ENCODE measurements at places on chromosomes 4 and X.

DNA sequence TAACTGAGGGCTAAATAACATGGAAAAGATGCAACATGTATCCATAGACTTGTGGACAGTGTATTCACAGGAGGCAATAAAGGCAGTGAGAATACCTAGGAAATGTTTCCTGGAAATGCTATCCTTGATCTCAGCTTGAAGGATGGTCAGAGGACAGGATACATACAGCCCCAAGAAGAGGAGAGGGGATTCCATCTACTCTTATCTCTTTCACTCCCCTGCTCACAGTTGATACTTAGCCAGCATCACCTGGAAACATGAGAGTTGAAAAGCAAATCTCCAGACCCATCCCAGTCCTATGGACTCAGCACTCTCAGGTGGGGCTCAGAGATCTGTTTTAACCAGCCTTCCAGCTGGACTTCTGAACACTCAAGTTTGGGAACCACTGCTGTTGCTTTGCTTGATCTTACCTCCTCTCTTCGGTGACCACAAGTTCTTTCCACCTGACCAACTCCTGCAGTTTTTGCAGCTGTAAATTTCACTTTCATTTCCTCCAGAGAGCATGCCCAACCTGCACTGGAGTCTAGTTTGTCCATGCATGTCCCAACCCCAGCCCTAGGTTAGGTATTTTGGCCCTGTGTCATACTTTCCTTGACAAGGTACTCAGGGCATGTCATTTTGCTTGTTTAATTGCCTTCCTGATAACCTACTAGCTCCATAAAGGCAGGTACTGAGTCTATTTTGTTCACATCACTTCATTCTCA lies 10.4 kb downstream of the RELL1 start:
- no peak for DNase-seq

GRCh38 chr4:119113033-119113655 lies 22.5 kb upstream of the MYOZ2 start:
- DNase-seq = no peak

DNA sequence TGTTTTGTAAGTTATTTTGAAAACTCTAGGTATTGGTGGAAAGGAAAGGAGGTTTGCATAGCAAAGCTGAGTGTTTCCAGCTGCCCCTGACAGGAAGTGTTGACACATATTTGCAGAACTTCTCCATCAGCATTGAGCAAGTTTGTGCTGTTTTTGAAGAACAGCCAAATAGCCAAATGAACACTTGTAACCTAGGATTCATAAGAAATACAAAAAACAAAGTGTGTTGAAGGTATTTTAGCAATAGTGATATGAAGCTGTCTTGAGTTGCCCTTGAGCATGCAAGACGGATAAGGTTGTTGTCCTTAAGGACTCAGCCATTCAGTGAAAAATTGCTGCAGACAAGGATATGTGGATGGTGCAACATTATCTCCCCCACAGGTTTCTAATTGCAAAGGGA lies 68.3 kb upstream of the PGM2 start:
- no peak for DNase-seq

DNA sequence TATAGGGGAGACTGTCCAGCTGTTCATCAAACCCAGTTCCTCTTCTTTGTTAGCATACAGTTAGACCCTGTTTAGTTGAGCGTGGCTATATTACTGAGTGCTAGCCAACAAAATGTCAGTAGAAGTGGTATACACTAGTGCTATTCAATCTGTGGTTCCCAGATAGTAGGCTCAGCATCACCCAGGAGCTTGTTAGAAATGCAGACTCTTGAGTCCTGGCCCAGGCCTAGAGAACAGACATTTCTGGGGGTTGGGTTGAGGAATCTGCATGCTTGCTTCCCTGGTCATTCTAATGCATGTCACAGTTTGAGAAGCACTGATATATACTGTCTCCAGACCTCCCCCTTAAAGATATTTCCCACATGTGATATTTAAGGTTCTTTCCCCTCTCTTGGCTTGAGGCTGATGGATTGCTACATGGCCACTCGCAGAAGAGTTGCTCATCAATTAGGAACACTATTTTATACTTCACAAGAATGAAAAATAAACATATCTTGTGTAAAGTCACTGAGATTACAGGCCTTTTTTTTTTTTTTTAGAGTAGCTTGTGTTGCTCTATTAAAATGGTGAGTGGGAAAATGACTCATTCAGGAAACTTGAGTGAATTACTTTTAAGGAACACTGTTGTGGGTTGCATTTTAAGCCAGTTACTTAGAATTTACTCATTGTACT lies 289.0 kb downstream of the STIM2 start:
- DNase-seq = no peak

GRCh38 chr4:24067367-24068193 lies 177.7 kb upstream of the PPARGC1A start:
- no peak for DNase-seq

GRCh38 chrX:77450415-77450814 lies 3.2 kb downstream of the FGF16 start:
- DNase-seq = no peak

GRCh38 chrX:117854806-117855205 lies 261.8 kb downstream of the KLHL13 start:
- DNase-seq = no peak

DNA sequence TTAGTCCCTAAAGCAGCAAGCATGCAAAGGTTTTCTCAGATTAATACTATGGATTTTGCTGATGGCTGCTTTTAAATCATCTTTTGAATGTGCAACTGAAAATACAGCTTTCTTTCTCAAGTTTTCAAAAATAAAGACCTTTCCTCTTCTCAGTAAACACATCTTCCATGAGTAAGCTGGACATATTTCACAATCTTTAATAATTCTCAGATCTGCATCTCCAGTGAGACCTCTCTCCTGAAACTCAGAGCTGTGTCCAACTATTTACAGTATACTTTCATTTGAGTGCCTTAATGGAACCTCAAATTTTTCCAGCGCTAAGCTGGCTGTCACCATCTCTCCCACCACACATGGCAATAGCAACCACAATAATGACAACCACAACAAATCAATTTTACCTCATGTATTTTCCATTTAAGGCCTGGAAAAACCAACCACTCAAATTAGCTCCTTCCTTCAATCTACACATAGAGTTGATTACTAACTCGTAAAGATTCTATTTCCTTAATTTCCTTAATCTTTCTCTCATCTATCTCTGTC lies 192.4 kb upstream of the RPL34 start:
- no peak for DNase-seq

GRCh38 chr4:112315446-112315845 lies 18.3 kb downstream of the ALPK1 start:
- DNase-seq = no peak

- DNase-seq = no peak
These were observed 109.9 kb upstream of the SMIM10 start for GRCh38 chrX:134880866-134881265.

- DNase-seq = no peak
These were observed 55.1 kb downstream of the SH3RF1 start for GRCh38 chr4:169215656-169216055.

GRCh38 chr4:145540235-145540634 lies 58.6 kb downstream of the SMAD1 start:
- DNase-seq = no peak

DNA sequence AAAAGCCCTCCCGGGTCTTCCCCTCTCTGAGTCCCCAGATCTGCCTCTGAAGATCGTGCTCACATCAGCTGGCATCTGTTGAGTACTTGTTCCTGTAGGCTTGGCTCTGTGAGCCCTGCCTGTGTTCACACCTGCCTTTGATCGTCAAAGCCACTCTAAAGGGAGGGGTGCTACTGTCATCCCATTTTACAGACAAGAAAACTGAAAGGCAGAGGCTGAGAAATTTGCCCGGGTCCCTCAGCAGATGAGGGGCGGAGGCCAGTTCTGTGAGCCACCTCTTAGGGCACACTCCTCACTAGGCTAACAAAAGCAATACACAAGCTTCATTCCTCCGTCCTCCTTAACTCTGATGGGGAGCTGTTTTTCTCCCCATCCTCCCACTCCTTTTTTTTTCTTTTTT lies 655 bp downstream of the CYTL1 start:
- no peak for DNase-seq

- DNase-seq = no peak
These were observed 166.6 kb upstream of the GLRA2 start for GRCh38 chrX:14362721-14363120.

- no peak for DNase-seq
These were observed 319.7 kb downstream of the PCDH18 start for GRCh38 chr4:137212601-137213000.

DNA sequence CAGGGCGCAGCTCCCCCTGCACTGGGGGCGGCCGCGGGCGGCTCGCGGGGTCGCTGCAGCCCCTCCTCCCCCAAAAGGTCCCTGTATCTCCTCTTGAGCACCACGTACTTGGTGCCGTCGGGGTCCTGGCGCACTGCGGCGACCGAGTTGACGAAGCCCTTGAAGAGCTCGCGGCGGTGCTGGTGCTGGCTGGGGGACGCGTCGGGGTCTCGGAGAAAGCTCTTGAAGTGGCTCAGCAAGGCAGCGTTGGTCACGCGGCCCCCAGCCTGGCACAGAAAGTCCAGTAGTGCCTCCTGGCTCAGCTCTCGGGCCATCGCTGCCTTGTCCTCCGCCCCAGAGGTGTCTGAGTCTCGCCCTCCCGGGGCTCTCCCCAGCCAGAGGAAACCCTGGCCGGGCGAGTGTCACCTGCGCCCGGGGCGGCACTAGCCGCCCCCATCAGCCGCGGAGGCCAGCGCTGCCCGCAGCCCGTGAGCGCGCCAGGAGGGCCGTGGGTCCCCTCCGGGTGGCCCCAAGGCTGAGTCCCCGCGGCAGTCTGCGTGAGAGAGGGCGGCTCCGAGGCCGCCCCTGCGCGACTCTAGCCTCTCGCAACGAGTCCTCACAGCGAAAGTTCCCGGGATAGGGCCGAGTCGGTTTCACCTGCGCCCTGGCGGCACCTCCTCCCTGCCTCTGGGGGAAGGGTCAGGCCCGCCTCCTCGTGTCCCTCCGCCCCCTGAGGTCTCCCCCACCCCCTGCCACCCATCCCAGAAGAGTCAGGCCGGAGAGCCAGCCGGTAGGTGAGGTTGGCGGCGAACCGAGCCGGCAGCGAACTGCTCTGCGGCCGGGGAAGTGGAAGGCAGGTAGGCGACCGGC lies at the start of gene SOWAHB:
SOWAHB (minus strand) TSS at position 609 of the 849 bp plus-strand sequence; CDS start at position 314, 295 bp downstream.
- peak; percentile 42 for DNase-seq

- no peak for DNase-seq
These were observed 364.6 kb upstream of the NOCT start for GRCh38 chr4:138650929-138651448.

DNA sequence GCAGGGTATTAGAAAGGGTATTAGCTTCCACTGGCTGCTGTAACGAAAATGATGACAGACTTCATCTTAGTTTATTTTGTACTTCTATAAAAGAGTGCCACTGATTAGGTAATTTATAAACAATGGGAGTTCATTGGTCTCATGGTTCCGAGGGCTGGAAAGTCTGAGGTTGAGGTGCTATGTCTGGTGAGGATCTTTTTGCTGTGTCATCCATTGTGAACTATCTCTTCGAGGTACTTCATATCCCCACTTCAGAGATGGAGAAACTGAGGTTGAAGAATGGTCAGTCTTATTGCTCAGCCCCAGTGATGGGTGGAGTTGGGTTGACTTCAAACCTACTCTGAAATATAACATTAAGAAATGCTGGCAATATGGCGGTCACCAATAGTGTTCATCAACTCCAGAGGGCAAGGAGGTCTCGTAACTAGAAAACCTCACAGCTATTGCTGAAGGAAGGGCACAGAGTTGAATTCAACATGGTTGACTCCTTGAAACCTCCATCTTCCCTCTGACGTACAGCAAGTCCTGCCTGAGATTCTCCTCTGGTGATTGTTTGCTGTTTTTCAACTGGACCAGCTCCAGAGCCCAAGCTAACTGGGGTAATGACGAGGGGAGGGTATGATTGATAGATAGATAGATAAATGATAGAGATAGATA lies 53.6 kb upstream of the SHOX start:
- DNase-seq = no peak

DNA sequence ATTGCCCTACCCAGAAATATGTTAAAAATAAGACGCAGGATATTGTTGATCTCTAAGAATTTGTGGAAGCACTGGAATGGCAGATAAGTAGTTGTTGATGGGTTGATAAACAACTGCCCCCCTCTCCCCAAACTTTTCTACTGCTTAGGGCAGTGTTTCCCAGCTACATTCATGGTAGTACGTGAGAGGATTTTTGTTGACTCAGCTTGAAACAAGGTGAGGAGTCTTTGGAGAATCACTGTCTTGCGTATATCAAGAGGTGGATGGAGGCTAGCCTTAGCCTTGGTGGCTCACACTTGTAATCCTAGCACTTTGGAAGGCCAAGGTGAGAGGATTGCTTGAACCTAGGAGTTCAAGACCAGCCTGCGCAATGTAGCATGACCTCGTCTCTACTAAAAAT lies 5.7 kb downstream of the ENOPH1 start:
- DNase-seq = no peak

- DNase-seq = no peak
These were observed 6.9 kb upstream of the CTSO start for GRCh38 chr4:155960522-155960921.

- no peak for DNase-seq
These were observed 45.4 kb upstream of the PDLIM3 start for GRCh38 chr4:185580699-185581098.

DNA sequence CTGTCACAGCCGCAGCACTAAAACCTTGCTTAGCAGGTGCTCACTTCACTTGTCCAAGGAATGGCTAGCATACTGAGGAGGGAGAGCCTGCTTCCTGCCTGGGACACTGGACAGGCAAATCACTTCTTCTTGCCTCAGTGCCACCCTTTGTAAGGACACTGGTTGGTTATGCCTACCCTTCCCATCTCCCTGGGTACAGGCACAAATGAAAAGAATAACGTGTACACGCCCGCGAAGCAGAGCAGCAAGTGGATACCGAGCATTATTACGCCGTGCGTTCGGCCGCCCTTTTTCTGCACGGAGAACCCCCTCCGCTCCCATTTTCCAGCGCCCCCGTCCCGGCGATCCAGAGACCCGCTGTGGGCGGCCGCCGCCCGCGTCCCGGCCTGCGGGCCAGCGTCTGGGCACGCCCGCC lies 338 bp upstream of the KLHL2 start:
- DNase-seq = no peak

DNA sequence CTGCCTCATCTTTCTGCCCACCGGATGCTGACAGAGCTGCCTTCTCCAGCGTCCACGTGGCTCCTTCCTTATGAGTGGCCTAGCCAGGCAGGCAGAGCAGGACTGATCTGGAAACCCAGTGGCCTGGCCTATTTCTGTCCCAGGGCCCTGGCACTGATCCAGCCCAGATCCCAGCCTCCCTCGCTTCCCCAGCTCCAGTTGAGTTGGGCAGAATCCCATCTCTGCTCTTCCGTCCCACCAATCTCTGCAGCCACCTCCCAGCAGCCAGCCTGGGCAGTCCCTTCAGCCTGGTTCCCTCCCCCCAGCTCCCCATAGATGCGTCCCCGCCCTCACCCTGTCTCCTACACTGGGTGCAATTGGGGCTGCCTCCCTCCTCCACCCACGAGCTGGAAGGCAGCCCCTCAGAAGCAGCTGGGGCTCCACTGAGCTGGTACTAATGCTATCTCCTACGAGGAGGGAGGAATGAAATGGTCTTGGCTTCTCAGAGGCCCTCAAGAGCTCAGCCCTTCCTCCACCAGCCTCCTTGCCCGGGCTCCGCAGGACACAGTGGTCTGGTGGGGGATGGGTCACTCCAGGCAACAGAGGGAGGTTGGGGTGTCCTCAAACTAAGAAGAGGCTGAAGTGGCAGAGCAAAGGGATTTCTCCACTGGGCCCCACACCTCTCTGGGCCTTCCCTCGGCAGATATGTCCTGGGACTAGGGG lies 94.2 kb downstream of the PJA1 start:
- no peak for DNase-seq

GRCh38 chr4:24771241-24771640 lies 24.1 kb upstream of the SOD3 start:
- DNase-seq = no peak
